ENCODE measurements at places on chromosomes 4 and X.

DNA sequence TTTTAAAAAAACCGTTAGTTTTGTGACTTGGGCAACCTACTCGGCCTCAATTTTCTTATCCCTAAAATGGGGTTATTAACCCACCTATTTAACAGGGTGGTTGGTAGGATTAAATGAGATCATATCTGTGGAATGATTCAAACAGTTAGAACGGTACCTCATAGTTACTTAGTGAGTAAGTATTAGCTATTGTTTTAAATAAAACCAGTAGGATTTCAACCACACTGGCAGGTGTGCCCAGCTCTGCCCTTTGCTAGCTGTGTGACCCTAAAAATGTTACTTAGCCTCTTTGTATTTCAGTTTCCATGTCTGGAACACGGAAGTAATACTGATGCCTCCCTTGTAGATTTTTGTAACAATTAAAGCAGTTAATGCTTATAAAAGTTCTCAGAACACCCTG is 225.8 kb upstream of the SPRY1 start:
- DNase-seq, result no peak

DNA sequence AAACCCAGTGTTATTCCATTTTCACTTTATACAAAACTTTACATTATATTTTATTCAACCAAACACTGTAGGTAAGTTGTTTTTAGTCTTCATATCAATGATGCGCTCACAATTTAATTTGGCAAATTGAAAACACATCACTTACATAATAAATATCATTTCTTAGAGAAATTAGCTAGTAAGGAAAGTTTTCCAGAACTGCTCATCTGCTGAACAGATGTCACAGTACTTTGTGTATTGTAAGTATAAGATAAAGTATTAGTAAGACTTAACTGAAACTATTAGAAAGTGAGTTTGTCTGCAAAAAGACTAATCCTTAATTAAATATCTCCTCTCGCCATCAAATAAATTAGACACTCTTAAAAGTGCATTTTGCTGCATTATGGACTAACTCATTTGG is 108.7 kb upstream of the PACRGL start:
- DNase-seq, result no peak

DNA sequence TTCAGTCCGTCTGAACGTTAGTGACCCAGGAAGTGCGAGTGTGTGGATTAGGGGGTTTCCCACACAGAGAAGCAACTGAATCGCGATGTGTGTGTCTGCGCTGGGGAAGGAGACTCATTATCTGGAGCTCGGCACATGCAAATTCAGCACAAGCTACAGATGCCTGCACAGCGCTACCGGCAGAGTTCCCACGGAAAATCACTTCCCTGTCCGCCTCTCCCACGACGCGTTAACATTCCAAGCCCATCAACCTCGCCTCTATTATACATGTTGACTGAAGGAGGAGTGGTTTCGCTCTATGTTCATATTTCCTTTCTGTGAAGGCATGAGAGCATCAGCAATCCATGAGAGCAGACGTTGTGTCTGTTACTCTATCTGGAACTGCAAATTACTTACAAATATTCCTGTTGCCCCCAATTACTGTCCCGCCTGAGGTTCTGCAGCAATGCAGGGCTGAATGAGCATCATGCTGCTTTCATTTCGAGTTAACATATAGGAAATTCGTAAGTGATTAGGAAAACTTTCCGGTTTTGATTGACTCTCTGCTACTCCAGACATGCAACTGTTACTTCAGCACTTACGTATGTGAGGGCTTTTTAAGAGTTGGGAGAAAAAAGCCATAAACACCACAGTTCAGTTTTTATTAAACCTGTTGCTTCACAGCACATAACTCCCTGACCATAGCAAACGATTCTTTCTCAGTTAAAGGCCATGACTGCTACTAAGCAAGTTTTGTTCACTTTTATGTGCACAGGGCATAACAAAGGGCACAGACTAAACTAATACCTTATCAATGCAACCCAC is 15.0 kb upstream of the MTNR1A start:
- DNase-seq, result peak; percentile 67

GRCh38 chr4:83890231-83890630 is 354.3 kb downstream of the GPAT3 start:
- no peak for DNase-seq

DNA sequence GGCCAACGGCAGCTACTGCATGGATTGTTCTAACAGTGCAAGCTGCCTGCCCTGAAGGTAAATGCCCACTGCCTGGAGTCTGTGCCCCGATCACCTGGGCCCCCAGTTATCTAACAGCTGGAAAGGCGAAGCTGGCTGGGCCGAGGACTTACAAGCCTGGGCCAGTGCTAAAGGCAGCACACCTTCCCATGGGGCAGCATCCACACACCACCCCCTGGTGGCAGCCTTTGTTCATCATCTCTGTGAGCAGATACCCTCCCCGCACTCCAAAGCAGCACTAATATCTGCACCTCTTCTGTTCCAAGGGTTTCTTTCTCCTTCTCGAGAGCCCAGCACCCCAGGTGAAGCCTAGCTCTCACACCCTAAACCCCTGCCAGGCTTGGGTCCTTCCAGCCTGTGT is 7.6 kb downstream of the SLC2A9 start:
- DNase-seq, result peak; percentile 80

GRCh38 chrX:627510-627981 is 3.0 kb upstream of the SHOX start:
- no peak for DNase-seq

DNA sequence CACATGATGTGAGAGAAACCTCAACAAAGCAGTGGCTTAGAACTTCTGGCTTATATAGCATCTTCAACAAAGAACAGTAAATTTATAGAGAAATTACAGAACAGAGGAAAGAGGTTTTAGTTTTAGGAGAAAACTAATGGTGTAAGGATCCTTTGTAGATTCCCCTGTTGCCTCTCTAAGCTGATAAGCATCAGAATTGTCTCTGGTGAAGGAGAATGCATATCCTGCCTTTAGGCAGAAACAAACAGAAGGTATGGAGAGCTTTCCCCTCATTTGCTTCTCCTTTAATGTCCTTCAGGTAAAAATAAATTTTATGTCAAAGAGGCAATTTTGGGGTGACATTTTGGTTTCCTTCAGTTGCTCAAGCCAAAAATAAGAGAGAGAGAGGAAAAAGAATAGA is 625.9 kb downstream of the CCSER1 start:
- DNase-seq, result no peak

- DNase-seq, result no peak
Measured at GRCh38 chrX:140180585-140180984, 215.3 kb upstream of the CXorf66 start.

DNA sequence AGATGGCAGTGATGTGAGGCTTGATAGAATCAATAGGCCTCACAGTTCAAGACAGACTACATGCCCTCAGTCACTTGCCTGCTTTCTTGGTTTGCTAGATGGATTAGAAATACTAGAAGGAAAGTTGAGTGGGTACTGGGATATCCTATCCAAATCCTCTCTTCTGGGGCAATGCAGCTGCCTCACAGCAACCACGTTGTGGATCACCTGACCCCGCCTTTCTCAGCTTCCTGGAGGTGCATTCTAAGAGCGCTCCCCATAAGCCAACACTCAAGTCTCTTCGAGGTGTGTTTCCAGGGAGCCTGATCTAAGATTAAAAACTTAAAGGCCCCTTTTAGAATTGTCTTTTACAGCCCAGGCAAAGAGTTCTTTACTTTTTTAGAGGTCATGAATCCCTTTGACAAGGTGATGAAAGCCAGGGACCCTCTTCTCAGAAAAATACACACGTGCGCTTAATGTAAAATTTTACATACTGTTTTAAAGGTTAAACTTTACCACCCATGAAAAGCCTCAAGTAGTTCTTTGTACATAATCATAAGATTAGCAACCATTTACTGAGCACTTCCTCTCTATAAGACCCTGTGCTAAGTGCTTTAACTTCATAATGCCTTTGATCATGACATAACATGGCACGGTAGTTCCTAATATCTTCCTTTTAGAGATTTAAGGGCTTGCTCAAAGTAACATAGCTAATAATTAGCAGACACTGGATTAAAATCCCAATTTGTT is 840 bp upstream of the RPL34 start:
- no peak for DNase-seq

GRCh38 chrX:21355831-21356230 is 18.4 kb upstream of the CNKSR2 start:
- no peak for DNase-seq

DNA sequence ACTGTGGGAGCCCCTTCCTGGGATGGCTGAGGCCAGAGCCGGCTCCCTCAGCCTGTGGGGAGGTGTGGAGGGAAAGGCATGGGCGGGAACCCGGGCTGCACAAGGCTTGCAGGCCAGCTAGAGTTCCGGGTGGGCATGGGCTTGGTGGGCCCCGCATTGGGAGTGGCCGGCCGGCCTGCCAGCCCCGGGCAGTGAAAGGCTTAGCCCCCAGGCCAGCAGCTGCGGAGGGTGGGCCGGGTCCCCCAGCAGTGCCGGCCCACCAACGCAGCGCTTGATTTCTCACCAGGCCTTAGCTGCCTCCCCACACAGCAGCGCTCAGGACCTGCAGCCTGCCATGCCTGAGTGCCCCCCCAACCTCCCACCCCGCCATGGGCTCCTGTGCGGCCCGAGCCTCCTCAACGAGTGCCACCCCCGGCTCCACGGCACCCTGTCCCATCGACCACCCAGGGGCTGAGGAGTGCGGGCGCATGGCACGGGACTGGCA is 78.0 kb downstream of the COX7B2 start:
- no peak for DNase-seq

DNA sequence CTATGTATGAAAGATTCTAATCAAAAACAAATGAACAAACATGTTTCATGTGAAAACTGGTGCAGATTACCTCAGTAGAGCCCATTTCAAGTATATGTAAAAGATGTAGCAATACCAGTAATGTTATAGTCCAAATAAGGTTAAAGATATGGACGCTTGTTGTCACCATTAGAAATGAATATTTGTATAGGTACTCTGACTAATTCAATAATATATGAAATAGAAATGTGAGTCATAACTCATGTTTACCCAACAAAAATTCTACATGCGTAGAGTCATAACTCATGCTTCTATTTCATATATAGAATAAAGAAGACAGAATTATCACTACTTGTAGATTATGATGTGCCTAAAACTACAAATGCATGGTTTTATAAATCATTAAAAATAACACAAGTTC is 739.1 kb upstream of the DIAPH2 start:
- no peak for DNase-seq

DNA sequence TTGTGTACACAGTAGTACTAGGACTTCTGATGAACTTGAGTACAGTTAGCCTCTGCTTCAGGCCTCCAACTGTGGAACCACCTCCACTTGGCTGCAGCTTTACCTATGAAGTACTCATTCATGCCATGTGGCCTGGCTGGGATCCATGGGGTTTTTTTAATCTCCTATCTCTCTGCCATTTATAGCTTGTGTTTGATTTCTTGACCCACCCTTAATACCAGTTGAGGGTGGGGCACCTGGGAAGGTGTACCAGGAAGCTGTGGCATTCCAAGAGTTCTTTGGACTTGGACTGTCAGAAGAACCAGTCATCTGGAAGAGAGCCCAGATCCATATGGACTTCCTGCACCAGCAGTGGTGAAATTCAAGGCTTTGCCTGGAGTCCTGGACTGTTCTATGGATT is 230.1 kb downstream of the SHROOM3 start:
- DNase-seq, result peak; percentile 90

- no peak for DNase-seq
Measured at GRCh38 chr4:181959121-181959520, 284.1 kb upstream of the TENM3 start.

GRCh38 chr4:86974551-86974994 is 39.8 kb downstream of the AFF1 start:
- DNase-seq, result no peak

GRCh38 chr4:23959396-23960148 is 69.7 kb upstream of the PPARGC1A start:
- no peak for DNase-seq

GRCh38 chr4:154623436-154623835 is 11.0 kb upstream of the FGG start:
- no peak for DNase-seq

DNA sequence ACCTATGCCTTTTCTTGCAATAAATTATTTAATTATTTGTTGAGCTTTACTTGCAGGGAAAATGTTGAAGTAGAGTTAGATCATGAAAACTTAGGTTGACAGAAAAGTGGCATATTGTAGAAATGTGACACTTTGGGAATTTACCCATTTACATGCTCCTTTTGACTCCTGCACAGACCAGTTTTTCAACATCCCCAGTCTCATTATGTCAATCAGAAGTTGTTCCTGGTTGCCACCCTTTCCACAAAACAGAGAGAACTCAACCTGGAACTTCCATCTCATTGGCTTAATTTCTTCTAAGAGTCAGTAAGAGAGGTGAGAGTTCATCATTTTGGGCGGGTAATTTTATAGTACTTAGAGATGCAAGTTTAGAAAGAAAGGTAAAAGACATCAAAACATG is 284.6 kb upstream of the ANKRD50 start:
- DNase-seq, result no peak

- DNase-seq, result no peak
Measured at GRCh38 chr4:13169731-13170525, 314.2 kb downstream of the RAB28 start.

DNA sequence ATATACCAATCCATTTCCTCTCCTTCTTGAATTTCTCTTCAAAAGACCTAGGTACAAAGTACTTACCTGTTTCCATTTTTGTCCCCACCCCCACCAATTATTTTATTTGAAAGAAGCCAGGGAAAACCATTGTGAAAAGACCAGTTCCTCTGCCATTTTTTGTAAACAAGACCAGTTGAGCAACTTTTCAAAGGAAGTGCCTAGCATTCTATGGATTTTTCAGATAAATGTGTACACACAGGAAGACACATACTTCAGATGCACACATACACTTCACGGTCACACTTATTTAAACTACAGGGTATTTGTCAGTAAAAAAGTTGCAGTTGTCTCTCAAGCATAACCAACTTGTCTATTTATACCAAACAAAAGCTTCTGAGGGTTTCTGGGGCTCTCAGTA is 587.2 kb upstream of the KLHL4 start:
- no peak for DNase-seq

Measured in transverse colon (tissue), 4 donors.